Mesenchymal stem cell (in vitro differentiated cells and primary cell): ENCODE measurements at places on chromosomes 12 and 14.

DNA sequence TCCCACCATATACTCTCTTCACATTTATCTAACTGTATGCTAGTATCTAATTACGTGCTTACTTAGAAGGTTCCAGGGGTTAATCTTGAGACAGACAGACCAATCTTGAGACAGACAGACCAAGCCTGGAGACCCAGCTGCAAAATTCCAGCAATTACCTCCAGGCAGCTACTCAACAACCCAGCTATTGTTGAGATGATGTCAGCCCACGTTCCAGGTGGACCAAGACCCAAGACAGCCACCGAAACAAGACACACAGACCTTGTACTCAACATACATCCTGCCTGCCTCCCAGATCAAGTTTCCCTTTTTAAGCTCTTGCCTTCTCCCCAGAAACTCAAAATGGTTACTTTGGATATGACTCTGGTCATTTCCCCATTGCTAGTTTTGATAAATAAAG, 64.9 kb upstream of the VASH1 start:
- DNase-seq = no peak

DNA sequence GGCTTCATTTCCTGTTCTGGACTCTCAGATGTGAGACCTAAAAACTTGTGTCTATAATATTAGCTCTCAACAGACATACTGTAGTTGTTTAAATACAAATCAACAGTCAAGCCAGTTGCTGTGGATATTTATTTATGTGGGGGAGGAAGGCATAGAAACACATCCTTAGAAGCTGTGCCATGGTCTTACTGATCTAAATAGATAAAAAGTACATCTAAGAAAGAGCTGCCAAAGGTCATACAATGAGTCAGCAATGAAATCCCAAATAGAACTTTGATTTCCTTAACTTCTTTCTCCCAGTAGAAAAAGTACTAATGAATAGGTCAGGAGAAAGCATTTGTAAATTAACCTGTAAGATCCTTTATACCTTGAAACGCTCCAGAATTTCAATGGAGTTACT, 185.1 kb downstream of the AKAP6 start:
- DNase-seq = no peak

DNA sequence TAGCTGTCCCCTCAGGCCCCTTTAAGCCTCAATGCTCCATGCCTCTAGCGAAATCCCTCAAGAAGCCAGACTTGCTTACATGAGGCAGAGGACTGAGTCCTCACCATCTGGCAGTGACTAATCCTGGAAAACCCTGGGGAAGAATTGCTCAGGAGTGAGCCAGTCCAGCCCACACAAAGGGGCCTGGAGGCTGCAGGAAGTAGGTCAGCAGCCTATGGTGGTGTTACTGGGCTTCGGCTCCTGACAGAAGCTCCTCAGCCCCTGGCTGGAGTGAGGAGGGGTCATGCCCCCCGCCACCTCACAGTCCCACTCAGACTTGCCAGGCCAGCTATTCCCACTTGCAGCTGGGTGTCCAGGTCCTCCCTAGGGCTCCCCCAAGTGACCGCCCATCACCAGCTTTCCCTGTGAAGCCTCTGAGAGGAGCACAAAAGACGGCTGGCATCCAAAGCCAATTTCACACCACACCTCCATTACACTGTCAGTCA, 250.5 kb downstream of the DPF3 start:
- DNase-seq = peak; percentile 99

DNA sequence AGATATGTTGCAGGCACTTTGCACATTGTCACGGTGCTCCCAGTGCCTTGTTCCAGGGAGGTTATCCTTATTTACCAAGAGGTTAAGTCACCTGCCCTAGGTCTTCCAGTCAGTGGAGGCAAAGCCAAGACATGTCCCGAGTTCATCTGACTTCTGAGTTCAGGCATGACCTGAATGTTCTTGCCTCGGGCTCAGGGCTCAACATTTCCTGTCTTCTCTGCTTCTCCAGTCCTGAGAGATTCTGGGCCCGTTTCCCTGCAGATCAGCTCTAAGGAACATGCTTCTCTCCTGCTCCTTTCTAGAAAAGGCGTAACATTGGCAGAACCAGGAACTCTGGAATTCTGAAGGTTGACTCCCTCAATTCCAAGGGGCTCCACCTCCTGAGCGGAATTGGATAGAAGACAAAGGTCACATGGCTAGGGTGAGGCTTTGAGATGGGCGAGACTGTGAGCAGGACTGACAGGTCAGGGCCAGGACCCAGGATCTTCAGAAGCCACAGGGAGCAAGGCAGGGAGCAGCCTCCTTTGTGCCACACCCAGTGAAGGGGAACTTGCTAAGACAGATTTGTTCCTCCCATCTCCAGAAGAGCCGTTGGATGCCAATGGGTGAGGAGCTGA, 19.9 kb downstream of the BDKRB2 start:
- no peak for DNase-seq

DNA sequence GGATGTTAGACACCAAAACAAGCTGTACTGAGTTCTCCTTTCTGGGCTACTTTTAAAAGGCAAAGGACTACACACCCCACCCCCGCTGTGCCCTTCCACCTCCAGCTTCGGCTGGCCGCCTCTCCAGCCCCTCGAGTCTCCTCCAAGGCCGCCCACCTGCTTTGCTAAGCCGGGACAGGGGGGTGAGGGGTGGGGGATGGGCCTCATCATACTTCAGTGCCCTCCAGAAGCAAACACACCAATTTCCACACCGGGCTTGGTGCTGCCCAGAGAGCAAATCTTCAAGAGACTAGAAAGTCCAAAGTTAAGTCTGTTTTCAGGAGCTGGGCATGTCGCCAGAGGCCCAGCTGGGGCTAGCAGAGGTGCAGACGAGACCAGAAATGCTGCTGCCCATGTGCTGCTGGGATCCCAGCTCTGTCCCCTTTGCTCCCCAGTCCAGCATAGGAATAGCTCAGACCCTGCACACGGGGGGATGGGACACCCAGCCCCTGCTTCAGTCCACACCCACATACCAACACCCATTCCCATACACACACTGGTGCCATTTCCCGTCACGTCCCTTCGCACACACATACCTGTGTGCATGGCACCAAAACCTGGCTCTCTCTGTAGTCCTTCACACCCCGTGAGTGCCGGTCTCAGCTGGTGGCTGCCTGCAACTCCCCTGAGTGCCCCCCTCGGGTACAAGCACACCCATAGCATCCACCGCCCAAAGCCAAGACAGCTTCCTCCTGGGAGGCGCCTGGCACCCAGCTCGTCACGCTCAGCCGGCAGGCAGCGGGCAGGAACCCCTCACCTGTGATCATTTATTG, 1.0 kb downstream of the SLC6A12 start:
- DNase-seq = no peak

GRCh38 chr14:22849212-22849819, 12.9 kb downstream of the MMP14 start:
- peak; percentile 15 for DNase-seq

GRCh38 chr14:65606460-65606859, 193.9 kb downstream of the FUT8 start:
- no peak for DNase-seq

DNA sequence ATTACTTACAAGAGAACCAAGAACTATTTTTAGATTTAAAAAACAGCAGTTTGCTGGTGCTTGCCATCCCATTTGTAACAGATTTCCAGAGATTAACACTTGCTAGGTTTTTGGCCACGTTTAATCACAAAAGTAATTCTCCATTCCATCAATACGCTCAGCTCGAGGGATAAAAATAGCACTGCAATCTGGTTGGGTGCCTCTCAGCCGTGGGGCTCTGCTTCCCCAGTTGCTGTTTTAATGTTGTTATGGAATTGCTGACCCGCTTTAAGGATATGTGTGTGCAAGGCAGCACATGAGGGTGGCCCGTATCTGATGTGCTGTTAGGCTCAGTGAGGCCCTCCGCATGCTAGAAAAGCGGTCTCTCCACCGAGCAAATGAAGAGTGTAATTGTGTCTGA, 222.2 kb upstream of the TMEM260 start:
- DNase-seq = no peak

DNA sequence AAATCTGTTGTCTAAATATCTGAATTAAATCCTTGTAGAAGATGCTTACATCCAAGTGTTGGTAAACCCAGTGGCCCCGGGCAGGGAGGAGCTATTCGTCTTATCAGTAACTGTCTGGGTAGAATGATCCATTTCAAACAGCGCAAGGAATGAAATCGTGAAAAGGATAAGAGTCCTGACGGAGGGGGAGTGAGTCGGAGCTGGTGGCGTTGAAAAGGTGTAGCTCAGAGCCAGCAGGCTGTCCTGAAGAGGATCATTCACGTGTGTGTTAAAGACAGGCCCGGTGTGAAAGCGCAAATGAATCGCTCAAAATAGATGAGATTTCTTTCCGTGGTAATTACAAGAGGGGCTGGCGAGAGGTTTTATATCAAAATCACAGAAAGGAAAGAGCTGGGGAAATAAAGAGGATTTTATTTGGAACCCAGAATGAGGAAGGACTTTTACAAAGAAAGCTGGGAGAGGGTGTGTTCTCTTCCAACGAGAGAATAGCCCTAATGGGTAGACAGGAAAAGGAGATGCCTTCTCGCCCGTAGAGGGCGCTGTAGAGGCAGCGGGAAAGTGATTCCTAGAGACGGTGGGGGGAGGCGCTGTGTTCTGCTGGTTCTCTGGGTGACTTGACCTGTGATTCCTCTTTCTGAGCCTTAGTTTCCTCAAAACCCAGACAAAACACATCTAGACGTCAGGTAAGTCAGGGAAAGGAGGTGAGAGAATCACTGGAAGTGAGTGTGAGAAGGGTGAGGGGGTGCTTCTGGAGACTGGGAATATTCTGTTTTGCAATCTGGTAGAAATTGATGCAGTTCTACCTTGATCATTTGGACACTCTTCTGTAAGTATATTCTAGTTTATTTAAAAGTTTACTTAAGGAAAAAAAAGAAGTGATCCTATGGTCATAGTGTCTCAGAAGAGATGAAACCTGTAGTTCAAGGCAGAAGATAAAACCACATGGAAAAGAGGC, 39.3 kb downstream of the SRRM4 start:
- no peak for DNase-seq

DNA sequence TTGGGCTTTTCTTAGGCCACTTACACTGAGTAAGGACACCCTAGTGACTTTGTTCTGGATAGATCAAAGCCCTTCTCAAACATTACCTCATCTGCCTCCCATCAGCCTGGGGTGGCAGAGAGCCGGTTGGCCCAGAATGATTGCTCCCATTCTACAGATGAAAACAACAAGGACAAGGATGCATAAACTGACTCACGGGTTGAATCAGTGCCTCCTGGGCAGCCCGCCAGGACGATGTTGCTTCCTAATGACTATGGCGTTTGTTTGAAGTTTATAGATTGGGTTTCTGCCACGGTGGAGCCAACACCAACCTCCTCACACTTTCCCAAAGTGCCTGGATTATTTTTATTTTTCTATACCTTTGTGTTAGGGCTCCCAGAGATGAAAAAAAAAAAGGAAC, 3.6 kb upstream of the VRK1 start:
- no peak for DNase-seq

GRCh38 chr12:9619411-9620179, 11.9 kb upstream of the KLRB1 start:
- no peak for DNase-seq

DNA sequence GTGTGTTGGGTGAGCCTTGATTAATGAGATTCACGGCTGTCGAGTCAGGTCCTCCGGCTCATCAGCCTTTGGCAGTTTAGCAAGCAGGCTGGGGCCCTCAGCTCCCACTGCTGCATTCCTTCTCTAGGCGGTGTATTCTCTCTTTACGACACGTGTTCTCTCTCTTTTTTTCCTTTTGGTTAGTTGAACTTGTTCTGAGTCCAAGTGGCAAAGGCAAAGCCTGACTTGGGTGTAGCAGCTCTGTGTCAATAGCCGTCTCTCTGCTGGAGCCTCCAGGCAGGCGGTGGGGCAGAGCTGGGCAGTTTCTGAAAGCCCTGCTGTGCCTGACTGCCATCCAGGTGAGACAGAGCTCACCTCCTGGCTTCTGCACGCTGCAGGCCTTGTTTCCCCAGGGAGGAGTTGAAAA, 46.6 kb downstream of the SUSD6 start:
- DNase-seq = no peak

DNA sequence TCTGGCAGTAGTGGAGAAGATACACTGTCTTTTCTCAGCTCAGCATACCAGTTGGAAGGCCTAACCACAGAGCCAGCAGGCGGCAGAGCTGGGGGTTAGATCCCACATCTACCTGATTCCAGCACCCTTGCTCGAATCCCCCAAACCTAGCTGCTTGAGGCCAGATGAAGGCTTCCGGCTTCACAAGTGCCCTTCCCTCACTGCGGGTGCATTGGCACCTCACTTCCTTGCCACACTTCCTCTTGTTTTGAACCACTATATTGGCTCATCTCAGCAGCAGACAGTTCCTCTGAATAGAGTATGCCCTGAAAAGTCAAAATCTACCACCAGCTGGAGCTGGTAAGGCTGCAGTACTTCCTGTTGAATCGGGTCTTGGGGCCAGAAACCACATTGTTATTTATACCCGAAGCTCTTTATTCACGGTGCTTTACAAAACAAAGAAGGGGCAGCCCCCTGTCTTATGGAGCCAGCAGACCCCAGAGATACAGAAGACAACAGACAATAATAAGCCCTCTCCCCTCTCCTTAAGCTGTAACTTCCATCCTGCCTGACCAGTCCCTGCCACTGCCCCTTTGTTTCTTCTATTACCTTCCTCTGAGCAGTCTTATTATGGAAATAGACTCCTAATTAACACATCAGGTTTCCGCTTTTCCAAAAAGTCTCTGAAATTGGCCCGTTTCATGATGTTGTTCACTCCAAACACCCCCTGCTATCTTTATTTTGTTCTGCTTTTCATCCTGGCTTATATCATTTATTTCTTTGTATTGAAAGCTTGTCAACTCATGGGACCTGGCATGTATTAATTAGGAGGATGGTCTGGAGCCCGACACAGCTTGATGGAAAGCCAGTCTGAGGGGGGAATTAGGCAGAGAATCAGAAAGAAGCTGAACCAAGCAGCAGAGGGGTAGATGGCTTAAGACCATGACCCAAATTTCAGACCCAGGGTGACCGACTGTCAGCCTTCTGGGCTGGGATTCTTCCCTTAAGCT, 233.5 kb downstream of the EFCAB11 start:
- no peak for DNase-seq

DNA sequence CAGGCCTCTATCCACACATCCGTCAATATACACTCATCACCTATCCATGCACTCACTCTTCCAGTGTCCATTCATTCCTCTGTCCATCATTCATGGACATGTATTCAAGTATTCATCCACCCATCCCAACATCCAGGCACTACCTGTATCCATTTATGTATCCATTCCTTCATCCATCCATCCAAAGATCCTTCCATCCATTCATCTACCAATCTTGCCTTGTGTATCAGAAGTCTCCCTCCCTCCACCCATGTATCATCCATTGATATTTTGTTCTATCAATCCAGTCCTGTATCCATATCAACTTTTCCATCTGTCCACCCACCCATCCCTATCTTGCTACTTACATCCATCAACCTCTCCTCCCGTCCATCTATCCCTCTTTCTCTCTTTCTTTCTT, 4.0 kb downstream of the BEGAIN start:
- no peak for DNase-seq
